ENCODE measurements at places on chromosomes 3 and 15.

- DNase-seq: no peak
Measured at GRCh38 chr15:101478701-101479341, 10.7 kb downstream of the PCSK6 start.

DNA sequence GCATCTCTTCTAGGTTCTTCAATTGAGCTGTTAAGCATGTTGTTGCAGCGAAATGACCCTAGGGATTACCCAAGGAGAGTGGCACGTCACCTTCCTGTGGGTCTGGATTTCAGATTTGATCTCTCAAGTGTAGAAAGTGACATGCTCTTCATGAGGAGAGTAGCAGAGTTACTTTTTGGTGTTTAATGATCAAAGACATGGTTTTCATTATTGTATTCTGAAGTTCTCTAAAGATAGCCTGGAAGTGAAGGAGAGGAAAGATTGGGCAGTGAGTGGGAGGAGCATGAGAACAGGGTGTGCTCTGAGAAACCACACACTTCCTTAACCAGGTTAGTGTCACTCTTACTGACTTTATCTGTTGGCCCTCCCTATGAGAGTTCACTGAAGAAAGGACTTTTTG lies 153.6 kb downstream of the AKAP13 start:
- peak; percentile 45 for DNase-seq

- DNase-seq: no peak
Measured at GRCh38 chr15:31235311-31236183, 91.1 kb upstream of the KLF13 start.

DNA sequence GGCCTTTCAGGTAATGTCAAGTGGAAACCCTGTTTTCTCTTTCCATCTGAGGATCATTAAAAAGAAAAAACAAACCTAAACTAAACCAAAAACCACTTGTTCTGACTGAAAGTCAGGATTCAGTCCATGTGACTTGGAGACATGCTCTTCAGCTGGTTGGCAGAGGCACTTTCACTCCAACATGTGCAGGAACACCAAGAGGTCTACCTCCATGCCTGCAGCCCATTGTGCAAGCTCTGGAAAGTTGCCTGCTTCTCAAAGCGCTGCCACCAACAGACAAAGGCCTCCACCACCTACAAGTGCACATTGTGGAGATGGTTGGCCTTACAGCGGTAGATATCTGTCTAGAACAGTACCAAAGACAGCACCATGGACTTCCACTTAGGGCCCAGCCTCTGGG lies 161.8 kb downstream of the LEKR1 start:
- no peak for DNase-seq

DNA sequence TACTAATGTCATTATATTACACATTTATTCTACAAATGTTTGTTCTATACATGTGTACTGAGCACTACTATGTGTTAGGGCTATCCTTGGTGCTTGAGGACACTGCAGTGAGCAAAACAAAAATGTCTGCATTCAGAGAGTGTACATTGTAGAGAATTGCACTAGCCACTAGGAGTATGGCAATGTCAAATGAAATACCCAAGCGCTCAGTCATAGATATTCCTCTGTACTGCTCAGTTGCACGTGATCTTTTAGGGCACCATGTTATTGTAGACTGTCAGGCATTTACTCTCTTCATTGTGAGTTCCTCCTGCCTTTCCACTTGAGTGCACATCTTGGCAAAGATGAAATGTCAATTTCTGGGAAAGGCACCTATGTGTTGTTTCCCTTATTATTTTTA lies 36.8 kb downstream of the FNDC3B start:
- DNase-seq: no peak

DNA sequence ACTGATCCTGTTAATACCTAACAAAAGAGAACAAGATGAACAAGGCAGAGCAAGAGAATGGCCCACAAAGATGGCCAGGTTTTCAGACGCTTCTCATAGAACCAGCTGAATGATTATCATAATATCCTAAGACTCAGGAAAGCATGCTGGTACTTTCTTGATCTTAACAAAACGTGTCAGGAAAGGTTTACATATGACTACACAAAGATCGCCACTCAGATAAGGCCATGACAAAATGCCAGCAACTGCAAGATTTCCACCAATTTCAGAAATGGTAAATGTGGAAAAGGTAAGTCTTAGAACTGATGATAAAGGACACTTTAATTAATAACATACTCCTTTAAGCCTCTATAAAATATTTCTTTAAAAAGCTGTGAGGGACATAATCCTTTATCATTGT lies 108.8 kb downstream of the DLG1 start:
- no peak for DNase-seq

GRCh38 chr3:72655723-72656122 lies 192.5 kb downstream of the SHQ1 start:
- no peak for DNase-seq

DNA sequence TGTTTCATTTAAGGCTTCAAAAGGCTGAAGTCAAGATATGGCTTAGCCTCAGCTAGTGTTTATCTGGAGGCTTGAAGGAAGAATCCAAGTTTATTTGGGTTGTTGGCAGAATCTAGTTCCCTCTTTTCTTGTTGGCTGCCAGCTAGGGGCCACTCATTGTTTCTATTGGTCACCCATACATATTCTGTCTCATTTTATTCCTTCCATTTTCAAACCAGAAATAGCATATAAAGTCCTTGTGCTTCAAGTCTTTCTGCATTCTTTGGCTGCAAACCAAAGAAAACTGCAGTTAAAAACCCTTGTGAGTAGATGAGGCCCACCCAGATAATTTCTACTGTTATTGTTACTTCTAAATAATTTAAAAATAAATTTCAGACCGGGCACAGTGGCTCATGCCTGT lies 301.7 kb downstream of the OXSM start:
- no peak for DNase-seq

GRCh38 chr3:123757281-123757940 lies 126.7 kb downstream of the MYLK start:
- no peak for DNase-seq

- no peak for DNase-seq
Measured at GRCh38 chr3:98536456-98537017, 4.8 kb downstream of the GPR15 start.

DNA sequence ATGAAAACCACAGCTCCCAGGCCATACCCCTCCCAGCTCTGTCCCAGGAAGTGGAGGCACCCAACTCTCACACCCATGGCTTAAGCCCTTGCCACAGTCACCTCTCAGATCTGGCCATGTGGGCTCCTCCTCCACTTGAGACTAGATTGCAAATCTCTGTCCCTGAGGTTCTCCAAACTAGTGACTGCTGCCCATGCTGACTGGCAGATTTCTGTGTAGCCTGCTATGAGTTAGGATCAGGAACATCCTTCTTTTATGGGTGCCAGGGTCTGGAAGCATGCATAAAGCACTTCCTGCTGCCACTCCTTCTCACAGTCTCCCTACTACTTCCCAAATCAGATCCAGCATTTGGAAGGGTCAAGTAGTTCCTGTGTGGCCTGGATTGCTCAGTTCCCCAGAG lies 59.6 kb upstream of the GOLIM4 start:
- no peak for DNase-seq

GRCh38 chr3:158148218-158148617 lies 38.3 kb downstream of the RSRC1 start:
- DNase-seq: no peak

GRCh38 chr3:196660381-196661166 lies 21.1 kb downstream of the NRROS start:
- DNase-seq: no peak

DNA sequence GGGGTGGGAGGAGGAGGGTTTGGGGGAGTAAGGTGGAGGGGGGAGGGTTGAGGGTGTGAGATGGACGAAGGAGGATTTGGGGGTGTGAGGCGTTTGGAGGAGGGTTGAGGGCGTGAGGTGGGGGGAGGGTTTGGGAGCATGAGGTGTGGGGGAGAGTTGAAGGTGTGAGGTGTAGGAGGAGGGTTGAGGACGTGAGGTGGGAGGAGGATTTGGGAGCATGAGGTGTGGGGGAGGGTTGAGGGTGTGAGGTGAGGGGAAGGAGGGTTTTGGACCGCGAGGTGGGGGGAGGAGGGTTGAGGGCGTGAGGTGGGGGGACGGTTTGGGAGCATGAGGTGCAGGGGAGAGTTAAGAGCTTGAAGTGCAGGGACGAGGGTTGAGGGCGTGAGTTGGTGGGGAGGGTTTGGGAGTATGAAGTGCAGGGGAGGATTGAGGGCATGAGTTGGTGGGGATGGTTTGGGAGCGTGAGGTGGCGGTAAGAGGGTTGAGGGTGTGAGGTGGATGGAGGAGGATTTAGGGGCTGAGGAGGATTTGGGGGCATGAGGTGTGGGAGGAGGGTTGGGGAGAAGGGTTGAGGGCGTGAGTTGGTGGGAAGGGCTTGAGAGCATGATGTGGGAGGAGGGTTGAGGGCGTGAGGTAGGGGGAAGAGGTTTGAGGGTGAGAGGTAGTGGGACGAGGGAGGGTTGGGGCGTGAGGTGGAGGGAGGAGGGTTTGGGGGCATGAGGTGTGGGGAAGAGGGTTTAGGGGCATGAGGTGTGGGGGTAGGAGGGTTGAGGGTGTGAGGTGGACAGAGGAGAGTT lies 1.2 kb downstream of the MLF1 start:
- DNase-seq: no peak

- DNase-seq: no peak
Measured at GRCh38 chr3:12467746-12468145, 16.5 kb upstream of the TSEN2 start.

- no peak for DNase-seq
Measured at GRCh38 chr3:23242106-23242505, 39.0 kb downstream of the UBE2E2 start.

DNA sequence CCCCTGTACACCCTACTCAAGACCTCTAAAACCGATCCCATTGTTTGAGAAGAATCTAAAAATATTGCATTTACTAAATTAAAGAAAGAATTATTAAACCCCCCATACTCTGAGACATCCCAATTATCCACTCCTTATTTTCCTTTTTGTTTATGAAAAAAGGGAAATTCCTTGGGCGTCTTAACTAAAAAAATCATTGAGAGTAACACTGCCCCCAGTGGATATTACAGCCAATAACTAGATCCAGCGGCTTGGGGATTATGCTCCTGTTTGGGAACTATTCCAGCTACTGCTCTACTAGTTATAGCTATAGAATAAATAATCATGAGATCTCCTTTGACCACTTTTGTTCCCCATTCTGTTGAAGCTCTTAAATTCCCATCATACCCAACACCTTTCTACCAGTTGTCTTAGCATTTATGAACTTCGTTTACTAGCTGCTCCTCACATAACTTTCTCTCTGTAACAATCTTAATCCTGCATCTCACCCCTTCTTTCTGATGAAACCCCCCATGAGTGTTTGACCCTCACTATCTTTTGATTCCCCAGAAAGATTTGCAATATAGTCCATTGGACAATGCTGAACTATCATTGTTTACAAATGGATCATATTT lies 12.7 kb upstream of the CFAP91 start:
- no peak for DNase-seq

DNA sequence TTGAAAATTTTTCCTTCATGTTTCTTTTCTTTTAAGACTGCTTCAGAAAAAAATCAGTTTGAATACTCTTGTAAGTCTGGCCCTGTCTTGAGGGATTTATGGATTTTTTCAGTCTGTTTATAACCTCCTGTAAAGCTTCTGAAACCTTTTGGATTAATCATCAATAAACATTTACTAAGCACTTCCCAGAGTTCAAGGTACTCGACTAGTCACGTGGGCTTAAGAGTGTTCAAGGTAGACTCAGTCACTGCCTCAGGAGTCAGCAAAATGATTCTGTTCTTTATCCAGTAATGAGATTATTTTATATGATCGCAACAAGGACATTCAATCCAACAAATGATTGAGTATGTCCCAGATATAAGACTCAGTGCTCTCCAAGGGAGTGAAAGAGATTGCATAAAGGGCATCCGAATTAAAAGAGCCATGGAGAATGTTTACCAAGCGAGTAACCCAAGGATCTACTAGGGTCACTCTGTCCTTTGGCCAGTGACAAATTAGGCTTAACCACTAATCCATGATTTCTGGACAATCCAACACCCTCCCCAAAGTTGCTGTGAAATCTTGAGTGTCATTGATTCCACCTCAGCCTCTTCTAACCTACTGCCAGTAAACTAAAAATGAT lies 726.6 kb upstream of the NAALADL2 start:
- DNase-seq: no peak

DNA sequence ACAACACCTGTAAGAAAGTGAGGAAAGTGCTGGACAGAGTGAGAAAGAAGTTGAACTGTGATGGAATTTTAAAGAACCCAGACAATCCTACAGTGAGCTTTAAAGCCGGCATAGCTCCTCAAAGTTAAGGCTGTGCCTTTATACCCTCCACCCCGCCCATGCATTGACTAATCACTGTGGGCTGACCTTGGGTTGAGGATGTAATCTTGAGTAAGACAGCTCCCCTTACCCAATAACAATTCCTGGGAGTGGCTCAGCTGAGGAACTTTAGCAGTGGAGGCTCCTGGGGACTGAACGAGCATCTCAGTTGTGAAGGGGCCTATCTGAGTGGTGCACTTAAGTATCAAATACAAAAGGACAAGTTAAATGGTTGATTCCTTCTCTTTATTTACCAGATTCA lies 35.7 kb upstream of the ZNF770 start:
- peak; percentile 27 for DNase-seq

DNA sequence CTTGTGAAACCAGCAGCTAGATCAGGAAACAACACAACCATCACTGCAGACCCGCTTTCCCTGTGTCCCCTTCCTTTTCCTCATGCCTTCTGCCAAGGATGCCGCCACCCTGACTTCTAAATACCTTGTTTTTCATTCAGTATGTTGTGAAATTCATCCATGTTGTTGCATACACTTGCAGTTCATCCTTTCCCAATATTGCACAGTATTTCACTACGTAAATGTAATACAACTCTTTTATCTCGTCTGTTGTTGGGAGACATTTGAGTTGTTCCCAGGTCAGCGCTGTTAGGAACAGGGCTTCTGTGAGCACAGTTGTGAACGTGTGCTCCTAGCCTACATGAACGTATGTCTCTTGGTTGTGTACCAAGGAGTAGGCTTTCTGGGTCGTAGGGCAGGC lies 24.2 kb downstream of the TLNRD1 start:
- DNase-seq: no peak

DNA sequence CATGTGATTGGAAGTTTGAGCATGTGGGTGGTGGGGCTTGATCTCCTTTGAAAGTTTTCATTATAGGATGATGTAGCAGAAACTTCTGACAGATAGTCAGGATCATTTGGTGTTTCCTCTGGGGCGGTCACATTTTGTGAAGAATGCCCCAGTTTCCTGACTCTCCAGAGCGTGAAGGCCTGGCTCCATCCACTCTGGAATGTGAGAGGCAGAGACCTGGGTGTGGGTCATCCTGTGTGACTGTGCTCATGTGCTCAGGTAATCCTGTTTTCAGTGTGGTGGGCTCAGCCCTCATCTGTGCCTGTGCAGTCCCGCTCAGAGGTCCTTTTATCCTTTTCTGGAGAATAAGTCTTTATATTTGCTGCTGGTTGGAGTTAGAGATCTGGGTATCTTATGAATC lies 81.0 kb downstream of the RGMA start:
- DNase-seq: no peak

- no peak for DNase-seq
Measured at GRCh38 chr15:62802612-62803011, 239.9 kb upstream of the TPM1 start.

GRCh38 chr3:52615166-52615565 lies 70.5 kb downstream of the PBRM1 start:
- DNase-seq: no peak

GRCh38 chr3:50405249-50405648 lies 45.9 kb upstream of the TMEM115 start:
- DNase-seq: peak; percentile 8

GRCh38 chr3:122560680-122561079 lies 3.4 kb downstream of the PARP9 start:
- peak; percentile 70 for DNase-seq

Data from CD4-positive, alpha-beta T cell treated with Interferon alpha-2 for 1 hour (primary cell).